Activated naive CD4-positive, alpha-beta T cell treated with anti-CD3 and anti-CD28 coated beads, Interleukin-2, amount 50 U/mL, for 16 hours (primary cell): ENCODE measurements at places on chromosomes 7 and 10.

DNA sequence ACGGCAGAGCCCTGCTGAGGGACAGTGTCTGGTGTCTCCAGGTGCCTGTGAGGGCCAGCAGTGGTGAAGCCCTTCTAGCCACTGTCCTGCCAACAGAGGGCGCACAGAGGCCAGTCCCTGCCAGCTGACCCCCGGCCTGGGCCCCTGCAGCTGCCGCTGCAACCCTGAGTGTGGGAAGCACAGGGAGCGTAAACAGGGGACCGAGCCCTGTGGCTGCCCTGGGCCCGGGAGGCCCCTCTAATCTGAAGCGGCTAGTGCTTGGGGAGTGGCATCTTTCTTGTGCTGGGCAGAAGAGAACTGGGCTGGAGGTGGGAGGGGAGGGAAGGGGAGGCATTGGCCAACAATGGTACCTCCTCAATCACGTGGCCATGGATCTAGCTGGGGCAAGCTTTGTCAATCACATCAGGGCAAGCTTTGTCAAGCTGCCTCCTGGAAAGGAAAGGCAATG is 34.6 kb downstream of the TRIM8 start:
- DNase-seq, result no peak

- peak; percentile 62 for DNase-seq
Measured at GRCh38 chr7:1664711-1665548, 5.1 kb upstream of the ELFN1 start.

GRCh38 chr7:4025694-4026615 is 656.1 kb upstream of the FOXK1 start:
- DNase-seq, result no peak

- DNase-seq, result no peak
Measured at GRCh38 chr7:195010-195829, 2.8 kb downstream of the FAM20C start.

- no peak for DNase-seq
Measured at GRCh38 chr7:18831943-18832342, 285.5 kb downstream of the TWIST1 start.

DNA sequence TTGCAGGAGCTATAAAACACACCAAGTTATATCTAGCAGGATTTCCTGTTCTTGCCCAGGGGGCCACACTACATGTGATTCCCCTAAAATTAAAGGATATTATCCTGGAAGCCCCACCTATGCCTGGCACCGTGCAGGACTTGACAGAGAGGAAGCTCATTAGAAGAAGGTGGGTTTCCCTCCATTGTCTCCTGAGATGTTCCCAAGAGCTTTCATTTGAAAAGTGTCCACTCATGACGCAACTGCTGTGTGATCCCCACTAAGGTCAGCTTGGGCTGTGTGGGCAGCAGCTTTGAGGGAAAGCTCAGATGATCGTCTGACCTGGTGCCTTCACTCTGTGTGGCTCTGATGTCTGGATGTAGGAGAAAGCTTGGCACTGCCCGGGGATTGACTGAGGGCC is 53.5 kb downstream of the RAMP3 start:
- DNase-seq, result no peak

GRCh38 chr7:47291461-47292081 is 290.3 kb downstream of the TNS3 start:
- no peak for DNase-seq

DNA sequence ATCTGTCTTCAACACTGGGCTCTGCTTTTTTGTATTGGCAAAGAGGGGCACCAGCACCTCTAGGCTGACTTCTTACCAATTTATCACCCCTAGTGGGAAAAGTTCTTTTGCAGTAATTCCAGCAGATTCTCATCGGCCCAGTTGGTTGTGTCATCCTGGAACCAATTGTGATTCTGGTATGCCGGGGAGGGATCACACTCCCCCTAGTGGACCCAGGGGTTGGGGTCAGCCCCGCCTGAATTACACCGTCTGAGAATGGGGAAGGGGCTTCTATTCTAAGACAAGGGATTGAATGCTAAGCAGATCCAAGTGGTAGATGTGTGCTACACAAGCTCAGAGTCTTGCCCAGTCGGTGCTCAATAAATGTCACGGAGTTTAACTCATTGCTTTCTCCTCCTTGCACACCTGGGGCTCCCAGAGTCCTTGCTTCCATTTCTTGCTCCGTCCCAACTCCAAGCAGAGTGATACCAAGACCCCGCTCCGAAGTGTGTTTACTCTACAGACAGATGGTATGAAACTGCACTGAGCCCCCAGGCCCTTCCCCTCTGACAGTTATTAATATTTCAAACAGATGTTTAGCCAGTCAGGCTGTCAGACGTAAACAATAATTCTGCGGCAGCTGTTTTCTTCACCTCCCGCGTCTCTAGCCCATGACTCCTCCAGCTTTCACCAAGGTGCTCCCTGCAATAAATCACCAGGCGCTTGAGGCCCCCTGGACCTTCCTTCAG is 71.9 kb downstream of the C10orf105 start:
- no peak for DNase-seq

- DNase-seq, result no peak
Measured at GRCh38 chr7:5303591-5304505, 21.1 kb downstream of the SLC29A4 start.

GRCh38 chr10:121378251-121378801 is 219.9 kb downstream of the FGFR2 start:
- no peak for DNase-seq

DNA sequence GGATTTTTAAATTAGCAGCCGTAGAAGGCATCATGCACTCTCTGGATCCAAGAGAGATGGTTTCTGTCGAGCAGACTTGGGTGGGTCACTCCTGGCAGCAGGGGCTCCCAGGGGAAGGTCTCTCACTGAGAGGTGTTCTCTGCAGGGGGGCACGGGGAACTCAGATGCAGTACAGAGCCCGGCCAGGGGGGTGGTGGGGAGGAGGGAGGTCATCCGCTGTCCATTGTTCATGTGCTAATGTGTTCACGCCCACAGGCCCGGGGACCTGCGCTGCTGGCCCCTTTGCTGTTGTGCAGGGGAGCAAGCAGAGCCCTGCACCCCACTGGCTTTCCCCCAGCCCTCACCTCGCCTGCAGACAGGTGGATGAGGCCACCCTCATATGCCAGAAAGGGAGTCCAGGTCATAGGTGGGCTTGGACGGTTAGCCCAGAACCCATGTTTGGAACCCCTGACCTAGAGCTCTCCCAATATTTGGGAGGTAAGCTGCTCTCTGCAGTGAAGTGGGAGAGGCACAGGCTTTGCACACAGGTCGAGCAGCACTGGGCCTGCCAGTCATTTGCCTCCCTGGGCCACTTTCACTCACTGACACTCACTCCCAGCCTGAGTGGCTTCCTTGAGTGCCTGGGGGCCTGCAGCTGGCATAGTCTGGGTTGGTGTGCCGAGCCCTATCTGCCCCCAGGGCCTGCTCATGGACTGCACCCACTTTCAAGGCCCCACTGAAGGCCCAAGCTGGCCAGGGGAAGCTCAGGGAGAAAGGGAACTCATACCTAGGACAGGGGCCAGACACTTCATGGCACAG is 12.6 kb upstream of the TBRG4 start:
- DNase-seq, result no peak

DNA sequence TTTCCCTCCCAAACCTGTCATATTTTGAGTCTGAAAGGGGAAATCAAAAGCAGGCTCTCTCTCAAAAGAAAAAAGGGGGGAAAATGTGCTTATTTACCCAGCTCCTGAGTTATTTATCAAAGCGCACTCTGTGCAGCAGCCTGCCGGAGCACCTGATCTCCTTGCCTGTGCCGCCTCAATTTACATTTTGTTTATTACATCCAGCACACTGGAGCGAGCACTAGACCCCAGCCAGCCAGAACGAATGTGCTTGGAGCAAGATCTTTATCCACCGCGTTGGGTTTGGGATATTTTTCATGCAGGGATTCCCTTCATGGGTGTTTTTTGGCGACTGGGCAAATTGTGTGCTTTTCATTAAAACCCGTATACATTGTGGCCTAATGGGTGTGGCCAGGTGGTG is 161.9 kb upstream of the INSYN2A start:
- DNase-seq, result no peak

DNA sequence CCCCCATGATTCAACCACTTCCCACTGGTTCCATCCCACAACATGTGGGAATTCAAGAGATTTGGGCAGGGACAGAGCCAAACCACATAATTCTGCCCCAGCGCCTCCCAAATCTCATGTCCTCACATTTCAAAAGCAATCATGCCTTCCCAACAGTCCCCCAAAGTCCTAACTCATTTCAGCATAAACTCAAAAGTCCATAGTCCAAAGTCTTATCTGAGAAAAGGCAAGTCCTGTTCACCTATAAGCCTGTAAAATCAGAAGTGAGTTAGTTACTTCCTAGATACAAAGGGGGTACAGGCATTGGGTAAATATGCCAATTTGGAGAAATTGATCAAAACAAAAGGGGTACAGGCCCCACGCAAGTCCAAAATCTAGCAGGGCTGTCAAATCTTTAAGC is 272.9 kb downstream of the MAGI2 start:
- no peak for DNase-seq
